Activated T-helper 1 cell treated with anti-CD3 and anti-CD28 coated beads, Interleukin-2, amount 50 U/mL, for 16 hours (primary cell): ENCODE measurements at places on chromosomes 5 and 9.

- DNase-seq, result no peak
Measured at GRCh38 chr9:98942906-98943681, 613 bp upstream of the COL15A1 start.

GRCh38 chr5:100828071-100828897 lies 74.8 kb downstream of the ST8SIA4 start:
- no peak for DNase-seq

- DNase-seq, result no peak
Measured at GRCh38 chr5:891117-891836, 1.3 kb downstream of the BRD9 start.

DNA sequence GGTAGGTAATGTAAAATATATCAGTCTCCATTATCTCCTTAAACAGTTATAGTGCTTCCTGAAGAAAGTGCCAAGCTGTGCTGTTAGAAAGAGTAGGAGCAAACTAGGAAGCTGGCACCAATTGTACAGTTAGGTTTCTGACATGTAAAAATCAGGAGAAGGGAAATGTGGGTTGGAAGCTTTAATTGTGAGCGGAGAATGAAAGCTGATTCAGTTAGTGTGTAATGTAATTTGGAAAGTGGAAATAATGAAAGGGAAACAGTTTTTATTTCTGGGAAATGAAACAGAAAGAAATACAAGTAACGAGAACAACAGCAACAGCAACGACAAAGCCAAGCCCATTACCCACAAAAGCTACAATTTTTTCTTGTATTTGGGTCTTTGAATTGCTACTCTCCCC lies 48.8 kb upstream of the JAK2 start:
- no peak for DNase-seq

DNA sequence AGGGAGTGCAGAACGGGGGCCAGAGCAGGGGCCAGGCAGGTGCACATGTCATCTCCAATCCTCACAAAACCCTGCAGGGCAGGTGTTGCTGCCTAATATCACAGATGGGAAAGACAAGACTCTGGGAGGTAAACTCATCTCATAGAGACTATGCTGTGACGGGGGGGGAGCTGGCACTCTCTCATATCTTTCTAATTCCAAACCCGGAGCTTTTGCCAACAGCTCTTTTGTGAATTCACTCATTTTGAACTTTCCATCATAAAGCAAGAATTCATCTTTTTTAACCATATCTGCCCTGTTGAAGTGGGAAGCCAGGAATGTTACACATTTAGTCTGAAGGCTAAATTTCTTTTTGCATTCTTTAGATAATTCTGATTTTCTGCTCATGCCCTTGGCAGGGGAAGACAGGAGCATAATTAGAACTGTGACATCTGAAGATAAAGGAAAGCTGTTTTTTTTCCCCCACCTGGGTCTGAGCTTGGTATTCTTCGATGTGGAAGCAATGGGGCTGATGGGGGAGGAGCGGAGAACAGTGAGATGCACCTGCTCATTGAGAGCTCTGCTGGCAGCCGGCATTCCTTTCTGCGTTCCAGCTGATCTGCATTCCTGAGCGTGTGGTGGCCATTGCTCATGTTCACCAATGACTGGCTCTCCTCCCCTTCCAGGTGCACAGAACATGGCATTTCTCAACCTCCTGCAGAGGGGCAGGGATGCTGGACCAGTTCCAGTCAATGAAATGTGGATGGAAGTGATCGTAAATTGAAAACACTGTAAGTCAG lies 159.2 kb downstream of the NSG2 start:
- DNase-seq, result no peak
